GOT3 (cell line): ENCODE measurements at places on chromosomes 6 and 20.

DNA sequence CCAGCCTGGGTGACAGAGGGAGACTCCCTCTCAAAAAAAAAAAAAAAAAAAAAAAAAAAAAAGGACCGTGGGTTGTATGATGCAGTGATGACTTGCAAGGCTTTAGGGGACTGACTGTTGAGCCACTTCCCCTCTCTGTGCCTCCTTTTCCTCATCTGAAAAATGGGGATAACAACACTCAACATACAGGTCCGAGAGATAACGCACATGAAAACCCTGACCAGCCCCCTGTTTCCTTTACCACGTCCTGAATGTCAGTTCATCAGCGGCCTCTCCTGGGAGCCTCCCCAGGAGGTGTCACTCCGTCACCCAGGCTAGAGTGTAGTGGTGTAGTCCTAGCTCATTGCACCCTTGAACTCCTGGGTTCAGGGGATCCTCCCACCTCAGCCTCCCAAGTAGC, 3.9 kb downstream of the SLA2 start:
- no peak for DNase-seq

DNA sequence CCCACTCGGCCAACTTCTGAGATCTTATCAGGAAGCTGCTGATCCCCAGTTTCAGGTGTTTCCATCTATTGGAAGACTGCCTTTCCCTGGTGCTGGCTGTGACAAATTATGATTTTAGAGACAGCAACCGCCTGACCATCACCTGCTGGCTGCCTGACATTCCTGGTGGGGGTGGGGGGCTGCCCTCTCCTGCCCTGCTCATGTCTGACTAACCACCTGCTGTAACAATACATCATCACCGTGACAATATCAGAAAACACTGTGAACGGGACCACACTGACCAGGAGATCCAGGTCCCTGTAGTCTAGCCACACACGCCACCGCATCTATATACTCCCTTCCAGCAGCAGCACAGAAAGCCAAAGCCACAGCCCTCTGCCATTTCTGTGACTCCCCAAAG, 537.5 kb downstream of the QKI start:
- DNase-seq, result no peak

- no peak for DNase-seq
These were observed 43.0 kb downstream of the RPRD1B start for GRCh38 chr20:38076548-38076947.

GRCh38 chr20:33604991-33605370, 57.1 kb upstream of the C20orf144 start:
- no peak for DNase-seq

GRCh38 chr20:25088267-25088666, 6.3 kb upstream of the VSX1 start:
- no peak for DNase-seq

DNA sequence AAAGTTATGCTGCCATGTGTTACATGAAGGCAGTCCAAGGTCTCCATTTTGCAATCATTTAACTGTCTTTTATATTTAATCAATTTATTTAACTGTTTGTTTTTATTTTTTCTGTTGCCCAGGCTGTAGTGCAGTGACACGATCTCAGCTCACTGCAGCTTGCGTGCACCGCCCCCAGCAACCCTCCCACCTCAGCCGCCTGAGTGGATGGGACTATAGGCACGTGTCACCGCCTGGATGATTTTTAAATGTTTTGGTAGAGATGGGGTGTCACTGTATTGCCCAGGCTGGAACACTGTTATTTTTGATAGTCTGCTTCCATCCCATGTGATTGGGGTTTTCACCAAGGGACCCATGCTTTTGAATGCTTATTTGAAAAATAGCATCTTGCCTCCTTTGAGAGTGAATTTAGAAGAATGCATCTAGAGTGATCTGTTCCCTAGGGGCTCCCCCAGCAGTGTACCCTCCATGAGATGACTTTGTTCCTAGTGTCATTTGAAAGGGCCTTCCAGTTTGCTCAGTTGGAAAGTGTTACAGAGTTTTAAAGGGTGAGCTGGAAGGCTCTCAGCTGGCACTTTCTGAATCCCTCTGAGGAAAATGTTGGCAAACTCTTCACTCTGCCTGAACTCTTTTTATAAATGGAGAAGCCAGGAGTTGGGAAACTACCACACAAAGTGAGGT, 143.4 kb downstream of the JARID2 start:
- DNase-seq, result no peak

- no peak for DNase-seq
These were observed 182.7 kb upstream of the SALL4 start for GRCh38 chr20:51985013-51985415.

GRCh38 chr20:44207126-44207723, 3.3 kb downstream of the OSER1 start:
- DNase-seq, result no peak

DNA sequence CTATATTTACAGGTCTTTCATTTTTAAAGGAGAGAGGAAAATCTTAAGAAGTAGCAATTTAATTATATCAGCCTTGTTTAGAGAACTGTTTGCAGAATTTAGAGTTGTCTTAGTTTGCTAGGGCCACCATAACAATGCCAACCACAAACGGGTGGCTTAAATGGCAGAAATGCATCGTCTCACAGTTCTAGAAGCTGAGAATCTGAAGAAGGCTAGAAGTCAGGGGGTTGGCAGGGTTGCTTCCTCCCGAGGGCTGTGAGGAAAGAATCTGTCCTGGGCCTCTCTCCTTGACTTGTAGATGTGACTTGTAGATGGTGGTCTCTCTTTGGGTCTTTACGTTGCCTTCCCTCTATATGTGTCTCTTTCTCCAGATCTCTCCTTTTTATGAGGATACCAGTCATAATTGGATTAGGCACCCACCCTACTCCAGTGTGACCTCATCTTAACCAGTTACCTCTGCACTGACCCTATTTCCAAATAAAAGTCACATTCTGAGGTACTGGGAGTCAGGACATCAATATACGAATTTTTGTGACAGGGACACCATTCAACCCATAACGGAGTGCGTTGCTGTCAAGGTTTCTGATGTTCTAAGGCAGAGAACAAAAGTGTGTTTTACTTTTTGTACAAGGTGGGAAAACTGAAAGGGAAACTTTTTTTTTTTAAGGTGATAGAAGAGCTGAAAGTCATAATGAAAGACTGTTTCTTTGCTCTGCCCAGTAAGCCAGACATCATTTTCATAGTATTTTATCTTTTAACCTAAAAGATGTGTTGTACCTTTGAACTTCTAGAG, 84.4 kb downstream of the SAMD3 start:
- DNase-seq, result no peak

DNA sequence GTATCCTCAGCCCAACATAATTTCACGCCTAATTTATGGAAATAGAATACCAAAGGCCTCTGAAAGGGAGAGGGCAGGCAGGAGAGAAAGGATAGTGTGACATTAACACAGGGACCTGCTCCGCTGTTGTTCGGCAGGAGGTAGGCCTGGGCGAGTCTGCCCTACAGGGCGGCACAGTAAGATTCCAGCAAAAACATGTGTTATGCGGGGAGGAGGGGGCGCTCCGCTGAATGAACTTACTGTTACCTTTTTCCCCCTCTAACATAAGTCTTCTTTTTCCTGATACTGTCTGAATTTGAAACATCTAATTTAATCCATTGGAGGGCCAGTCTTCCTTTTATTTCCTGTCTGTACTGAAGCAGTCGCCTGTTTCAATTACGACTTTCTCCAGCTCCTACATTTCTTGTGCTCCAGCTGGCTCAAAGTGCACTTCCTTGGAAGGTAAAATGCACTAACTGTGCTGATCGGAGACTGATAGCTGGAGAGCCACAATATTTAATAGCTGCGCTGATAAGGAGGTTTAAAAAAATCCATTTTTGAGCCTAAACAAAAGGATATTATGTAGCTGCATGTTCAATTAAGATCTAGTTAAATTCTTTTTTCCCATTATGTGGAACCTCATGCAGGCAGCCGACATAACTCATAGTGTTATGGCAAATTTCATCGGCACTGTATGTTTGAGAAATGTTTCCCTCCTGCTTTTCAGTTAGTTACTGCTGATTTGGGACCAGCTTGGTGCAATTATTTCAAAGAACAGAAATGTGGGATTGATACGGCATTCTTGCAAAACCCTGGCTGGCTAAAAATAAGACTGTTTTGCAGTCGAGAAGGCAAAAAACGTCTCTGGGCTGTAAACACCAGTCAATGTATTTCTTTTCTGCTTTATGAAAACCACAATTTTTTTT, 193.0 kb downstream of the FOXC1 start:
- DNase-seq, result no peak

- no peak for DNase-seq
These were observed 86.8 kb downstream of the CDK19 start for GRCh38 chr6:110728501-110728900.

- DNase-seq, result no peak
These were observed 418.3 kb upstream of the POU3F2 start for GRCh38 chr6:98416027-98416426.

DNA sequence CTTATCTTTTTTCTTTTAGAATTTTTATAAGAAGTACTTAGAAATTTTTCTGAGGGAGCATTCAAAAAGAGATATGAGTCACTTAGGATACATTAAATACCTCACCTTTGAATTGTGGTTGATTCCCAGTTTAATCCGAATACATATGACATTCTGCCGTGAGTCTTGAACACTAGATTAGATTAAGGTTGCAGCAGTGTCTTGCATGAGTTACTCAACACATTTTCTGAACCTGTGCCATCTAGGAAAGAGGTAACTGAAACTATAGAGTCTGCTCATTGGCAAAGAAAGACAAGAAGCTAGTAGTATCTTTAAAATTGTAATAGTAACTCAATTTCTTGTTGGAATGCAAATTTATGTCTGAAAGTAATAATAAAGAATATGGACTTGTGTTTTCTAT, 14.9 kb downstream of the PEX3 start:
- DNase-seq, result no peak

DNA sequence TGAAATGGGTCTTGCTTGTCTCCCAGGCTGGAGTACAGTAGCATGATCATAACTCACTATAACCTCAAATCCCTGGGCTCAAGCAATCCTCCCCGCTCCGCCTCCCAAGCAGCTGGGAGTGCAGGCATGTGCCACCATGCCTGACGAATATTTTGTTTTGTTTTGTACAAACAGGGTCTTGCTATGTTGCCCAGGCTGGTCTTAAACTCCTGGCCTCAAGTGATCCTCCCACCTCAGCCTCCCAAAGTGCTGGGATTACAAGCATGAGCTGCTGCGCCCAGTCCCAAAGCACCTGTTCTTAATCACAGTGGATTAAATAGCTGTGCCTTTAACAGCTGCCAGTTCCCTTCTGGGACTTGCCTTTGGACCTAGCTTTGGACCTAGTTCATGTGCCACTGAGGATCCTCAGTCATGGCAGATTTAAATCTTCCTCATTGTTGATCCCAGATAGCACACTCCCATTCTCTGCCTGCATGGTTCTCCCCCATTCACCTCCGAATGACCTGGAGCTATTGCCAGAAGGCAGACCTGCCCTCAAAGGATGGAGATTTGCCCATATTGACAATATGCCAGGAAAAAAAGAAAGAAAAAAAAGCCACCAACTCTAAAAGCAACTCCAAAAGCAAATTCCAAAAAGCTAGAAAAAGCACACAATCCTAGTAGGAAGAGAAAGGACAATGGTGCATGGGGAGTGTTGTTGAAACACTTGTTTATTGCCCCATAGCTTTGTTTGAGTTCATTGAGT, 10.6 kb downstream of the POFUT1 start:
- no peak for DNase-seq

- DNase-seq, result no peak
These were observed 50.7 kb upstream of the SIRPA start for GRCh38 chr20:1844325-1845162.

GRCh38 chr20:362271-363254, 15.7 kb downstream of the NRSN2 start:
- DNase-seq, result peak; percentile 22

- DNase-seq, result no peak
These were observed 282.0 kb downstream of the BCKDHB start for GRCh38 chr6:80388507-80388906.

GRCh38 chr6:73610444-73611275, 43.1 kb downstream of the SLC17A5 start:
- no peak for DNase-seq

GRCh38 chr20:62161347-62161746, 17.8 kb downstream of the SS18L1 start:
- no peak for DNase-seq

- no peak for DNase-seq
These were observed 176.4 kb upstream of the MYLIP start for GRCh38 chr6:15952231-15953151.

DNA sequence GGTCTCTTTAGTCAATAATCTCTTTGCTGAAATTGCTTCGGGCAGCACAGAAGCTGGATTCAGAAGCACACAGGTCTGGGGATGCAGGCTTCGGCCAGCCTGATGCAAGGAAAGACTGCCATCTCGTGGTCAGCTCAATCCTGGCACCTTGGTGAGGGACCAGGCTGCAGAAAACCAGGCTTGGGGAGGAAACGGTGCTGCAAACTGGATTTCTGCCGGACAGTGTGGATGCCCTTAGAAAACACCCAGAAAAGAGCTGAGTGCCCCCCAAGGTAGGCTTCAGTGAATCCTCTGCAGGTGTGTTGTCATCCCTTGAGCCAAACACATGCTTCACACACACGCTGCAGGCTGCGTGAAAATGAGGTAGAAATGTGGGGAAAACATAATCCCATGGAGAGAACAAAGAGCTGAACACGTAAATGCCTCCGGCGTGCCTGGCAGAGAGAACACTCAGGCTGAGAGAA, 89.8 kb upstream of the PAX1 start:
- DNase-seq, result peak; percentile 14

DNA sequence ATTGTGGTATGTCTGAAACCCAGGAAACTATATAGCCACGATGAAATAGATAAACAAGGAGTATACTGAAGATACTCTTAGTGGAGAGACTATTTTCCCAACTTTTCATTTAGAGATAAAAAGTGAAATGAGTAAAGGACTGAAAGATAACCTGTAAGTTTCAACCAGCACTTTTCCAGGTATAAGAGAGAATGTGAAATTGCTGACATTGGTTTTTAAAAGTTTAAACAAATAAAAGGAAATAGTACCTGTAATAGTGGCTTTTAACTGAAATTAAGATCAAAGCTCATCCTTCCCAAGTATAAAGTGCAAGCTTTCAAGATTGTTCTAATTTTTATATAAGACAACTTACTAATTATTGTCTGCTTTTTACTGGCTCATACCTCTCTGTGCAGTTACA, 130.2 kb upstream of the CCN2 start:
- DNase-seq, result no peak

- no peak for DNase-seq
These were observed at the start of gene LTB for GRCh38 chr6:31582230-31582643. Gene LTB, minus strand, starts transcription at chr6:31582424. Its CDS starts 7 bp downstream, at chr6:31582417.

GRCh38 chr6:91485047-91485446, 898.2 kb upstream of the MAP3K7 start:
- no peak for DNase-seq

- DNase-seq, result no peak
These were observed 49.5 kb downstream of the KCNS1 start for GRCh38 chr20:45051204-45052060.

GRCh38 chr20:45433316-45433715, 17.4 kb downstream of the PIGT start:
- DNase-seq, result no peak

DNA sequence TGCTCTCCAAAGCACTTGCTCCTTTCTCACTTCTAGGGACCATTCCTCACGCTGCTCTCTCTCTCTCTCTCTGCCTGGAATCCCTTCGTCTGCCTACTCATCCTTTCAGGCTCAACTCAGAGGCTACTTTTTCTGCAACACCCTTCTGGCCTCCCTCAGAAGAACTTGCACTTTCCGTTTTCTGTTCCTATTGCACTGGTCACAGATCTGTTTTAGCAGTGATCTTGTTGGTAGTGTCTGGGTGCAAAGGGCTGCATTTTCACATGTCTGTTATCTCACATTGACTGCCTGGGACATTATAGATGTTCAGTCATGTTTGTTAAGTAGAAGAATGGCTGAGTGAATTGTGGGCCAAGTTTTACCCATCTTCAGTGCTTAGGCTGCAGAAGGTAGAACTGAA, 63.5 kb downstream of the RIN2 start:
- no peak for DNase-seq

GRCh38 chr20:57675773-57676172, 34.0 kb downstream of the PMEPA1 start:
- DNase-seq, result no peak
